ENCODE measurements at places on chromosomes 2 and 18.

DNA sequence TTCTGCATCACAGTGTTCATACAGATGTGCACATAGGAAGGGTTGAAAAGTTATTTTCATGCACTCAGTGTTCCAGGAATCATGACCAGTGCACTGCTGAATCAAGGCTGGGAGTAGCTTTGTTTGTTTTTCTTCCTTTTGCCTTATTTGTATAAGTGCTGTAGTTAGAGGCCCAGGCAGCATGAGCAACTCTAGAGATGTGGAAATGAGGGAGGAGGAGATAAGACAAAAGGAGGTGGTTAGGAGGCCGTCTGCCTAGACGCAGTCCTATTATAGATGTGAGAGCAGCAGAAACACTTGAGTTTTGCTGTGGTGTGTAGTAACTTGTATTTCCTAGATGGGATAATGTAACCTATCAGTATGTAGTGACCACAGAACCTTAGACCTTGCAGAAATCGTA lies 264.3 kb upstream of the RASGRP3 start:
- DNase-seq, result no peak

DNA sequence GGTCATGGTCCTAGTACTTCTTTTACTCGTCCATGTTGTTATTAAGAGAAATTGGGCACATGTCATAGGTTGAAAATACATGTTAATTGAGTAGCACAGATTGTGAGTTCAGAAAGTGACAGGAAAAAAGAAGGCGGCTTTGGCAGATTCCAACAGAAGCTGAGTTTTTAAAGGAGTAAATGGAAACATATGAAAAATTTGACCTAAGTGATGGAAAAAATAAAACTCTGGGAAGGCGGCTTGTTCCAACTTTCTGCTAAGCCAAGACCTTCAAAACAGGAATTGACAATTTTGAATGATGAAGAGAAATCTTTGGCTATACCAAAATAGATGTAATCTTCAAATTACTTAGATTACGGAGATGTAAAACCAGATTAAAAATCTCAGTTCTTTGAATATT lies 868.0 kb downstream of the EPHA4 start:
- no peak for DNase-seq

DNA sequence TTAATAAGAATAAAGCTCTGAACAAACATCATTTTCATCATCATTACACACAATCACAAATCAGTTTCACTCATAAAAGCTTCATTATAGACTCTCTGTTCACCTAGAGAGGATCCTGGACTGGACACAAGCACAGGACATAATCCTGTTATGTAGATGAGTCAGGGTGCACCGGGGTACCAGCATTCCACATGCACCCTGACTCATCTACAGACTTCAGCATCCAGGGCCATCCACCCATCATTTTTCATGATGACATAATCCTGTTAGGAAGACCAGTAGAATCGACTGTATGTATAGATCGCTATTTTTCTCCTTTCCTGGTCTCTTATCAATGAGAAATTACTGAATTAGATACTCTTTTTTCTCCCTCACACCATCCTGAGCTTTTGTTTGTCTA lies 73.7 kb upstream of the PIK3C3 start:
- DNase-seq, result no peak

DNA sequence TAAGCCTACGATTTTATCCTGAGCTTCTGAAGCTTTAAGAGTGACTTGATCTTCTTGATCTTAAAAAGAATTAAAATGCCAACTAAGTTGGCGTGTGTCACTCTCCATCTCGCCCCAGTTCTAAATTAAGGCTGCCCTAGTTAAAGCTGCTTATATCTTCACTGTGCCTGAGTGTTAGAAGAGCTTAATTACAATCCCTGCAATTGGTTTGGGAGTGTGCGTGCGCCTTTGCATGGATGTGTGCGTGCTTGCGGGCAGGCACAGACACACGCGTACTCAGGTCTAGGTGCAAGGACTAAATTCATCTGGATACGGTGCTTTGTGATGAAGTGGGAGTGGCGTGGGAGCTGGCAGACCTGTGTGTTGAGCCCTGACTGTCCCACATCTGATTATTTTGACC lies 201.5 kb downstream of the FAM210A start:
- DNase-seq, result no peak

GRCh38 chr2:234565201-234565600 lies 68.3 kb upstream of the ARL4C start:
- DNase-seq, result no peak

GRCh38 chr2:6352247-6352646 lies 513.5 kb downstream of the CMPK2 start:
- DNase-seq, result no peak

DNA sequence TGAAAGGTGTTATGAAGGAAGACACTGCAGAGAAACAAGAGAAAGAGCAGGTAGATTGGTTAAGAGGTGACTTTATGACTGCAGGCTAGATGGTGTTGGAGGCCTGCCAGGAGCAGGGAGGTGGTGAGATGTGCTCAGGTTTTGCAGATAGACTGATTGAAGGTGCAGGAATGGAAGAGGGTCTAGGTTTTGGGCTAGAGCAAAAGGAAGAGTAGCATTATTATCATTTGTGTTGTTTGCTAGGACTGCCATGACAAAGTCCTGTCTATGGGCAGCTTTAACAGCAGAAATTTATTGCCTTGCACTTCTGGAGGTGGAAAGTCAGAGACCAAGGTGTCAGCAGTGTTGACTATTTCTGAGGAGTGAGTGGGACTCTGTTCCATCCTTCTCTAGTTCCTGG lies 172.9 kb upstream of the SOX11 start:
- DNase-seq, result no peak

DNA sequence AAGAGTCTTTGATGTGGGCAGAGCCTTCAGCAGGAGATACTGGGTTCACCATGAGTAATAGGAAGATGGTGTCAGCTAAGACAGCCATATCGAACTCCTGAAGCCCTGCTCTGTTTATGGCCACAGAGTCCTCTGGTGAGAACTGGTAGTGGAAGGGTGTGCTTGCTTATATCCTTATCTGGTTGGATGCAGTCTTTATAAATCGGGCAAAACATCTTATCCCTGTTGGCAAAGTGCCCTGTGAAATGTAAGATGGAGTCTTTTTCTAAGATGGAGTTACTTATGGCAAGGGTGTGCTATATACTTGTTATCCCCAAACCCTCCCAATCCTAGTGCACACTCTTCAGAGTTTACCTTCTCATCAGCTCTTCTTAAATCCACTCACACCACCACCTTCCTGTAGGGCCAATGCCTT lies 190.8 kb upstream of the PARD3B start:
- no peak for DNase-seq

GRCh38 chr2:33426666-33427231 lies 49.7 kb upstream of the RASGRP3 start:
- no peak for DNase-seq

DNA sequence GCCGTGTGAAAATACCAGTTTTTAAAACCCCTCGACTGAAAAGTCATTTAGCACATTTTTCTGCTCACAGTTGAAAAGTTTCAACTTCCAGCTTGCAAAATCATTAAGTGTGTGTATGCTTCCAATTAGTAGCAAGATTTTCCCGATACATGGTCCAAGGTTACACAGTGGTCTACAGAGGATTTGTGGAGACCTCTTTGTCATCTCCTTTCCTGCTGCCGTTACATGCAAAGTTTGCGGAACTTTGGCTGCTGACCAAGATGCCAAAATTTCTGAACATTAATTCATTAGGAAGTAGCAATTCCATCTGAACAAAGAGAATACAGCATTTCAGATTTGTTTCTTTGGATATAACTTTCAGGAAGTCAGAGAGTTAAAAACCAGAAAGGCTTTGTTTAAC lies 474.6 kb downstream of the PLCL1 start:
- DNase-seq, result no peak

- DNase-seq, result no peak
Measured at GRCh38 chr2:82412021-82412420, 2047.1 kb downstream of the SUCLG1 start.

- DNase-seq, result no peak
Measured at GRCh38 chr2:181399027-181399426, 58.2 kb upstream of the ITGA4 start.

DNA sequence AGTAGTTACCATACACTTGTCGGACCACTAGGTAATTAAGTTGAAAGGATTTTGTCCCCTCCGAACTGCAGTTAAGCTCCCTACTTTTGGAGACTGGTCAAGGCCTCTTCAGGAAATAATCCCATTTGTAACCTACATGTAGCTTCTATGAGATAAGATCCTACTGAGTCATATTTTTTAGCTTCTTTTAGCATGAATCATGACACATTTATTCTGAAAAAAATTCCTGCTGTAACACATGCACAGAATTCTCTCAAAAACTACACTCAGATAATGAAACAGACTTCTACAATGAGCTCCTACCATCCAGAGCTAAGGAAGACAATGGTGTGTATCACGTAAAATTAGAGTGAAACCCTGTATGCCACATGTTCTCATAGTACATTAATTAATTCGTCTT lies 100.7 kb upstream of the CCDC195 start:
- no peak for DNase-seq

Data from stimulated activated CD4-positive, alpha-beta T cell treated with anti-CD3 and anti-CD28 coated beads, Interleukin-2, amount 100 ng/mL, for 48 hours (primary cell).